HAP-1 (cell line): ENCODE measurements at places on chromosomes 12 and 14.

- no peak for DNase-seq
Measured at GRCh38 chr14:105581551-105582341, 55.4 kb downstream of the TMEM121 start.

GRCh38 chr12:50514526-50515276 lies 9.9 kb downstream of the DIP2B start:
- DNase-seq: no peak

GRCh38 chr12:108833757-108834472 lies 23.5 kb downstream of the SSH1 start:
- no peak for DNase-seq

DNA sequence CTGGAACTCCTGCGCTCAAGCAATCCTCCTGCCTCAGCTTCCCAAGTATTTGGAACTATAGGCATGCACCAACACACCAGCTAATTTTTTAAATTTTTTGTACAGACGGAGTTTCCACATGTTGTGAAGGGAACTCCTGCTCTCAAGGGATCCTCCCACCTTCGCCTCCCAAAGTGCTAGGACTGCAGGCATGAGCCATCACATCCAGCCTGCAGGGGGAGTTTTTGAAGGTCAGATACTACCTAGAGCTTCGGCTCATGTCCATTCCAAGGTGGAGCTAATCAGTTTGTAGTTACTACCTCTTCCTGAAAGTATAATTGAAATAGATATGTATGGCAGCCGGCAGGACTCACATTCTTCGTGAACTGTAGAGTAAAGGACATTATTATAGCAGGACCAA lies 3.7 kb upstream of the TAS2R19 start:
- no peak for DNase-seq

- DNase-seq: no peak
Measured at GRCh38 chr12:3251067-3251466, 173.9 kb downstream of the TSPAN9 start.

DNA sequence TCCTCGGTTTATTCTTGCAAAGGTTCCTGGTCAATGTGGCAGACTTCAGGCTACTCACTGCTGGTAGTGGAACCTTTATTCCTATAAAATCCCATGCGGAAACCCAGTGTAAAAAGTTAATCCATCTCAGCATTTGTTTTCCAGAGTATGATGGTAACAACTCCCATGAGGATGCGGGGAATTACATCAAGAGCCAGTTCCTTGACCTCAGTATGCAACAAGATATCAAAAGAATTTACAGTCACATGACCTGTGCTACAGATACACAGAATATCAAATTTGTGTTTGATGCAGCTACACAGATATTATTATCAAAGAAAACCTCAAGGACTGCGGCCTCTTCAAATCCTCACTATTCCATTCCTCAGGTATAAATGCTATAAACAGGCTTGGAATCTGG lies 19.3 kb downstream of the CPM start:
- no peak for DNase-seq

DNA sequence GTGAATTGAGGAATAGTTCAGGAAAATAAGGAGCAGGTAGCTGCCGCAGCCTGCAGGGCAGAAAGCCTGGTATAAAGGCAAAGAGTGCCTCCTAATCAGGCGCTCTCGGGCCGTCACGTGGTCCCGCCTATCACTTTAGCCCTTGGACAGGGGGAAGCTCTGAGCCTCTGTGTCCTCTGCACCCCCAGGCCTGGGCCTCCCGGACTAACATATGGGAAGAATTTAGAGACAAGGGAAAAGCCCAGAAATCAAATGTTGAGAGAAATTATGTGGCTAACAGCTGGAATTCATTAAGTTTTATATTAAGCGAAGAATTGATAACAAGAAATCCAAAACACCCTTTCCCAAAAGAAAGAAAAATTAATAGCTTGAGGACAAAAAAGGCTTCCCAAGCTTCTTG lies 417.7 kb downstream of the ATP23 start:
- DNase-seq: no peak

- peak; percentile 50 for DNase-seq
Measured at GRCh38 chr14:60656686-60657455, 7.6 kb upstream of the SIX1 start.

- no peak for DNase-seq
Measured at GRCh38 chr12:3263939-3264922, 187.1 kb downstream of the TSPAN9 start.

- no peak for DNase-seq
Measured at GRCh38 chr12:7884689-7885088, 12.0 kb upstream of the SLC2A14 start.

DNA sequence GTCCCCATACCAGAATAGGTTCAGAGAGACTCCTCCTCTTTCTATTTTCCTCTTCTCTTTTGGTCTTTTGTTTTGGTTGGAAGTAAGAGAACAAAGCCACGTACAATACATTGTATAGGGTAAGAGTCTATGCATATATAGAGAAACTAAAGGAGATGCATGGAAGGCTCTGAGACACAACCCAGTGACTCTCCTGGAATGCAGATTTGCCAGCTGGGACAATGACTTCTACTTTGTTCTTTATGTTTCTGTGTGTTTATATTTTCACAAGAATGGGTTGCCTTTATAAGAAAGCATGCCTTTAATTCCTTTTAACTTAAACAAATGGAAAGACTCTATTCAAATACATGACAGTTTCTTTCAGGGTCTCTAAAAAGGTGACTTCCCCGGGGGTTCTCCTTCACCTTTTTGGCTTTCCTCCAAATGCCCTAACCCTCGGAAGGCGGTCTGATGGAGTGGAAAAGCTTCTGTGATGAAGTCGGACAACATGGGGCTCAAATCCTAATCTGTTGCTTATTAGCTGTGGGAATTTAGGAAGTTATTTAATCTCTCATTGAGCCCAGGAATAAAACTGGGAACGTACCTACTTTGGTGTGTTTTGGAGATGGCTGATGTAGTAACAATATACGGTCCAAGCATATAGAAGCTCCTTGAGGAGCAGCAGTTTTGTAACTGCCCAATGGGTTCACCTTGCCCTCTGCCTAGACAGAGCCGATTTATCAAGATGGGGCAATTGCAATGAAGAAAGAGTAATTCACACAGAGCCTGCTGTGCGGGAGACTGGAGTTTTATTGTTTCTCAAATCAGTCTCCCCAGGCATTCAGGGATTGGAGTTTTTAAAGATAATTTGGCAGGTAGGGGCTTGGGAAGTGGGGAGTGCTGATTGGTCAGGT lies 9.1 kb upstream of the SERPINA1 start:
- peak; percentile 100 for DNase-seq

DNA sequence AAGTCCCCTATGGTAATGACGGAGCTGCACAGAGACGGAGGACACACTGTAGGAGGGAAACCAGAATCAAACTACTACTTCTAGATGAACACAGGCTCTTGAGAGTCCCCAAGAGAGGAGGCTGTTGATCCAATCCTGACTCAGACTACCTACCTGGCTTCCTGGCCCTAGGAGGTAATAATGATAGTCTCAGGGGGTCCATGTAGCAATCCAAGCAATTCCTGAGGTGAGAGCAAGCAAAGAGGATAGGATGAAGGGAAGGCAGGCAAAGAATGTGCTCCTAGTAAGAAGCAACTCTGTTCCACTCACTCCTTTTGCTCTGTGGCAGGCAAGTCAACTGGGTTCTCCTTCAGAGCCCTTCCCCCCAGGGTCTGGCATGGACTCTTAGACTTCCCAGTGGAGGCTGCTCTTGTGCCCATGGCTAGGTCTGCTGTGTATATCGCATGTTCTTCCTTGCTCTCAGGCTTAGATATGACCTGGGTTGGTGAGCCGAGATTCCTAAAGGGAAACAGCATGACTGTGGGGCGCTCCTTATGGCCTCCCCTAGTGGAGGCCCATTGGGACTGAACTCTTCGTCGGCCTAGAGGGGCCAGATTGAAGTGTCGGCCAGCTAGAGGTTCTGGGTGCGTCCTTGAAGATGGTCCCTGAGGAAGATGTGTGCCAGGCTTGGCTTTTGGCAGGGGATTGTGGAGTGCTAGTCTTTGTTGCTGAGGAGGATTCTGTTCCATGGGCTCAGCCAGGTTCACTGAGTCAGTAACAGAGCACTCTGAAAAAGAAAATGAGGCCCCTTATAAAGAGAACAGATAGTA lies 2.1 kb downstream of the TINF2 start:
- no peak for DNase-seq

- DNase-seq: no peak
Measured at GRCh38 chr12:118841588-118841987, 139.8 kb upstream of the SRRM4 start.

DNA sequence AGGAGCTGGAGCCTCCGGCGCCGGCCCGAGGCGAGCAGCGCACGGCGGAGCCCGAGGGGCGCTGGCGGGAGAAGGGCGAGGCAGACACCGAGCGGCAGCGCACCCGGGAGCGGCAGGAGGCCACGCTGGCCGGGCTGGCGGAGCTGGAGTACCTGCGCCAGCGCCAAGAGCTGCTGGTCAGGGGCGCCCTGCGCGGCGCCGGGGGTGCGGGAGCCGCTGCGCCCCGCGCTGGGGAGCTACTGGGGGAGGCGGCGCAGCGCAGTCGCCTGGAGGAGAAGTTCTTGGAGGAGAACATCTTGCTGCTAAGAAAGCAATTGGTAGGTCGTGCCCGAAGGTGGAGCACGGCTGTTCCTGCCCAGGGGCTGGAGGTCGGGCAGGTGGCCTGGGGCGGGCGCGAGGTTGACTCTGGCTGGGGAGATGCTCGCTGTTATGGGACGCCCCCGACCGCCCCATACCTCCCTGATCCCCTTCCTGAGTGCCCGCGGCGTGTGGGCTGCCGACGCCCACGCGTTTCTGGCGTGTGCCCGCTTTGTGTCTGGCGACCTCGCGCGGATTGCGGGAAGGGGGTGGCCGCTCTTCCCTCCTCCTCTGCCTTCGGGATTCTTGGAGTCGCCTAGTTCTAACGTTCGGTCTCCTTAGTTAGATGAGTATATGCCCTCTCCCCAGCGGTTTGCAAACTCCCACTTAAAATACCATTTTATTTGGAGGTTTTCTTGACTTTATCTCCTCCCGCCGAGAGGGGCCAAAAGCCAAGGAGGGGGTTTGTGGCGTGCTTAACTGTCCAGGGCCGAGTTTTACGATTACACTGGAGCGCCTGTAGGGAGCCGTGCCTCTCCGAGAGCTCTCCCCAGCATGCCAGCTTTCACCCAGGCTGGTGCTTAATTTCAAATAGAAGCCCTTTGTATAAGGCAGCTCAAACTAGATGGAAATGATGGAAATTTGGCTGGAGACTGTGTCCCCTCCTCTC lies 752 bp downstream of the DACT1 start:
- DNase-seq: peak; percentile 52

- DNase-seq: no peak
Measured at GRCh38 chr12:12947902-12948301, 4.1 kb downstream of the GPRC5D start.

DNA sequence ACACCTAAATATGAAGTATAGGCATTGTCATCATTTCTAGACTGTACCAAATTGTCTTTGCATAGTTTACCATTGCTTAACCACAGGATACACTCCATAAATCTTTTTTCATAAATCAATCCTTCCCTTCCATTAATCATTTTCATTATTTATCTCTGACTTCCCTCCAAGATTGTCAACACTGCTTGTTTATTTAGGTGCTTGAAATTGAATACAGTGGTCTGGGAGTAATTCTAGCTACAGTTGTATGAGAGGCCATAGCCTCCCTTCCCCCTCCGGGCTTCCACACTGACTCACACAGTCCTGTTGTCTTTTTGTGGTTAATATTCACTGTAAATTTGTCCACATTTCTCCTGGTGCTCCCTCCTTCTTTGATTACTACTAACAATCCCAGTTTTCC lies 114.2 kb upstream of the ARID2 start:
- no peak for DNase-seq
